Stimulated activated naive B cell treated with anti-CD40 and anti-IgM and Interleukin-4, amounts not matched to agents 10 μg/mL and 1 μg/mL and 100 μg/mL, for 72 hours (primary cell): ENCODE measurements at places on chromosomes 1 and 21.

GRCh38 chr1:231855926-231856325 lies 229.3 kb downstream of the DISC1 start:
- no peak overlapping the region for H3K27ac ChIP-seq
- H3K27me3 ChIP-seq: no peaks in the 10 kb centered on the region
- no peak for DNase-seq
- H3K36me3 ChIP-seq: no peaks in the 10 kb centered on the region

DNA sequence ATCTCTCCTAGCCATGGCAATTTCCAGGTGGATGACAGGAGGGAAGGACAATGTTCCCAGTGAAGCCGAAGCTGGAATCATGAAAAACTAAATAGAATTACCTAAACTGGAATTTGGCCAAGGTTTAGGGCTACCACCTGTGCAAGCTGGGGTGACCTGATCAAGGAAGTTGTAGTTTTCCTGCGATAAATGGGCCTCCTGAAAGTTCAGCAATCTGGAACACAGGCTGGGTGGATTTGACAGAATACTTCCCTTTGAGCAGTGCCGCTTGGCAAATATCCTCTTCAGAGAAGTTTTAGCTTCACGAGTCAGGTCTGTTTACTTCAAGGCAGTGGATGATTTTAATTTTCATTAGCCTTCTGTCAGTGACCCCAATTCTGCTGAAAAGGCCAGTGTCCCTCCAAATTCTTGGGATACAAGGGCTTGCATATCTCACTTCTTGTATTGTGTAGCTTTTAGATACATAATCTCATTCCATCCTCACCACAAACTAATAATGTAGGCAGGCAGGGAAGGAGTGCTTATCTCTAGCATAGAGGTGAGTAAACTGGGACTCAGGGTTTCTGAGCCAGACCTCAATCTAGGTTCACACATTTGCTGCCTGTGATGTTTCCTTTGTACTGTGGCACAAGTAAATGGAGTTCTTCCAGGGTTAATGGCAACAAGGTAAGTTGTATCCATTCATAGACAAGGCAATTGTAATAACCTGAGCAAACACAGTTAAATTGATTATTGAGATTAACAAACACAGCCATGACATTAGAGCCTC lies 349.4 kb downstream of the NUF2 start:
- H3K27ac ChIP-seq: no peak overlapping the region
- H3K4me3 ChIP-seq: no peak overlapping the region
- H3K36me3 ChIP-seq: no peaks in the 10 kb centered on the region
- H3K4me1 ChIP-seq: no peaks in the 10 kb centered on the region

DNA sequence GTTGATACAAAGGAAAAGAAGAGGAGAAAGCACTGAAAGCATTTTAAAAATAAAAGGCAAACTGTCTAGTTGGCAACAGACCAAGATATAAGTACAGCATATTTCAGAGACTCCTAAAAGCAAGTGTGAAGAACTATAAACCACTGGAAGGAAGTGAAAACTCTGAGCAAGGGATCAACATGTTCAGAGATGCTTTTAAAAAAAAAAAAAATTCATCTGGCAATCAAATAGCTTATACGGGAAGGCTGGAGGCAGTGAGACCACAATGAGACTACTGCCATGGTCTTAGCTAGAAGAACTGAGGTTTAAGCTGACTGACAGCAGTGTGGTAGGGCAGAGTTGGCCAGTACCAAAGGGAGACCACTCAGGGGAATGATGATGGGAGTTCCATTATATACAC lies 124.3 kb downstream of the VAV3 start:
- H3K36me3 ChIP-seq: peaks cover 15% of the 10 kb centered on the region
- H3K27me3 ChIP-seq: no peaks in the 10 kb centered on the region
- peak overlapping the region; percentile 82 for H3K27ac ChIP-seq
- H3K4me1 ChIP-seq: peaks cover 76% of the 10 kb centered on the region

GRCh38 chr1:54359393-54360162 lies 46.6 kb downstream of the SSBP3 start:
- no peak overlapping the region for H3K27ac ChIP-seq
- H3K36me3 ChIP-seq: peaks cover 3% of the 10 kb centered on the region
- no peaks in the 10 kb centered on the region for H3K27me3 ChIP-seq
- peaks cover 19% of the 10 kb centered on the region for H3K4me1 ChIP-seq

GRCh38 chr1:150567341-150567716 lies 12.1 kb downstream of the MCL1 start:
- H3K4me3 ChIP-seq: peak overlapping the region; percentile 84
- peaks cover 18% of the 10 kb centered on the region for H3K36me3 ChIP-seq
- H3K4me1 ChIP-seq: peaks cover 56% of the 10 kb centered on the region
- no peaks in the 10 kb centered on the region for H3K27me3 ChIP-seq
- H3K27ac ChIP-seq: peak overlapping the region; percentile 94

- no peak overlapping the region for H3K27ac ChIP-seq
- H3K4me1 ChIP-seq: peaks cover 14% of the 10 kb centered on the region
- H3K4me3 ChIP-seq: no peak overlapping the region
These were observed 1.9 kb downstream of the ARHGEF19 start for GRCh38 chr1:16210581-16210980.

DNA sequence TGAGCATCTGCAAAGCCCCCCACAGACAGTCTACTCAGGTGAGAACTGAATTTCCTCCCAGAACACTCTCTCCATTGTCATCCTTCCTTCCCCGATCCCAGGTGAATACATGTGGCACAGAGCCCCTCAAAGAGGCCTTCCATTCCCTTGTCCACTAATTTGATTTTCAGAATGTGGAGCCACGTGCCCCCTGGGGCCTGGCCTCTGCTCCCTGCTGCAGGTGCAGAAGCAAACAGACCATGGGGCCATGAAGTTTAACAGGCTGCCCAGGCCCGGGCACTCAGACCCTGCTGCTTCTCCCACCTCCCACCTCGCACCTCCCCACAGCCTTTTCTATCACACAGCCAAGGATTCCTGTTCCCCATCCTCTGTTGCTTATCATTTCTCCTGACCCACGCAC lies 243.8 kb upstream of the RAB4A start:
- no peaks in the 10 kb centered on the region for H3K36me3 ChIP-seq
- H3K4me3 ChIP-seq: no peak overlapping the region
- H3K27me3 ChIP-seq: peaks cover 16% of the 10 kb centered on the region
- no peak overlapping the region for H3K27ac ChIP-seq
- peaks cover 9% of the 10 kb centered on the region for H3K4me1 ChIP-seq

- H3K4me3 ChIP-seq: no peak overlapping the region
- H3K27me3 ChIP-seq: peaks cover 70% of the 10 kb centered on the region
- H3K36me3 ChIP-seq: no peaks in the 10 kb centered on the region
- peaks cover 7% of the 10 kb centered on the region for H3K4me1 ChIP-seq
- DNase-seq: no peak
These were observed 272.1 kb downstream of the TRABD2B start for GRCh38 chr1:47725000-47725473.

- H3K4me3 ChIP-seq: no peak overlapping the region
- H3K27me3 ChIP-seq: no peaks in the 10 kb centered on the region
- no peak for DNase-seq
- H3K27ac ChIP-seq: peak overlapping the region; percentile 2
- H3K4me1 ChIP-seq: peaks cover 6% of the 10 kb centered on the region
These were observed 52.7 kb upstream of the WASF2 start for GRCh38 chr1:27542463-27543273.

DNA sequence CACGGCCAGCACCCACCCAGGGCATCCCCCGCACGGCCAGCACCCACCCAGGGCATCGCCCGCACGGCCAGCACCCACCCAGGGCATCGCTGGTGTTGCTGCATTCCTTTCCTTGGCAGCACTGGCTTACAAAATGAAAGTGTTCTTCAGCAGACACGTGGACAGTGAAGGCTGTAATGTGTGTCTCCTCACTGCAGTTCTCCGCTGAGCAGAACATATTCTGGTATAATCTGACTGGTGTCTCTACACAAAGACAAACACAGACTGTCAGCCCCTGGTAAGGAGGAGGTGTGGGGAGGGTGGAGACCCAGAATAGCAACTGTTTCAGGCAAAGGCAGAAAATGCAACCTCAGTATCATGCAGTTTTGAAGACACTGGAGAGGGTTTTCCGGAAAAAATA lies 7.3 kb downstream of the LYPD8 start:
- H3K4me1 ChIP-seq: peaks cover 8% of the 10 kb centered on the region
- H3K4me3 ChIP-seq: no peak overlapping the region
- DNase-seq: no peak
- H3K36me3 ChIP-seq: no peaks in the 10 kb centered on the region

DNA sequence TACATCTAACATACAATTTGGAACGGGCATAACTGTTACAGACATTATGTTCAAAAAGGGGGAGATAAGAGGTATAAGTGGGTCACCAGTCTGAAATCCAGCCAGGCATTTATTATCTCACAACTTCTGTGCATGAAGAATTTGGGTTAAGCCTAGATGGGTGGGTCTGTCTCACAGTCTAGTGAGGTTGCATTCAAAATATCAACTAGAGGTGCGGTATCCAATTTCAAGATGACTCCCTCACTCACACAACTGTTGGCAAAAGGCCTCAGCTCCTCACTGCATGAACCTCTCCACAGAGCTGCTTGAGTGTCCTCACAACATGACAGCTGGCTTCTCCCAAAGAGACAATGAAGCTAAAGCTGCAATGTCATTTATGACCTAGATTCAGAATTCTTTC lies 4.7 kb downstream of the AUNIP start:
- no peaks in the 10 kb centered on the region for H3K27me3 ChIP-seq
- H3K4me1 ChIP-seq: peaks cover 12% of the 10 kb centered on the region
- no peak overlapping the region for H3K27ac ChIP-seq
- DNase-seq: no peak
- H3K36me3 ChIP-seq: no peaks in the 10 kb centered on the region
- H3K4me3 ChIP-seq: no peak overlapping the region

GRCh38 chr1:115123116-115123515 lies 33.8 kb upstream of the TSPAN2 start:
- H3K4me1 ChIP-seq: no peaks in the 10 kb centered on the region
- DNase-seq: no peak
- peaks cover 36% of the 10 kb centered on the region for H3K27me3 ChIP-seq
- peaks cover 3% of the 10 kb centered on the region for H3K36me3 ChIP-seq
- no peak overlapping the region for H3K4me3 ChIP-seq
